ENCODE measurements at places on chromosomes 1 and 21.

- DNase-seq: no peak
Measured at GRCh38 chr1:46461809-46462448, 27.7 kb upstream of the DMBX1 start.

- no peak for DNase-seq
Measured at GRCh38 chr21:16407403-16408240, 677.8 kb downstream of the USP25 start.

- no peak for DNase-seq
Measured at GRCh38 chr1:151491641-151492040, 19.5 kb upstream of the CGN start.

DNA sequence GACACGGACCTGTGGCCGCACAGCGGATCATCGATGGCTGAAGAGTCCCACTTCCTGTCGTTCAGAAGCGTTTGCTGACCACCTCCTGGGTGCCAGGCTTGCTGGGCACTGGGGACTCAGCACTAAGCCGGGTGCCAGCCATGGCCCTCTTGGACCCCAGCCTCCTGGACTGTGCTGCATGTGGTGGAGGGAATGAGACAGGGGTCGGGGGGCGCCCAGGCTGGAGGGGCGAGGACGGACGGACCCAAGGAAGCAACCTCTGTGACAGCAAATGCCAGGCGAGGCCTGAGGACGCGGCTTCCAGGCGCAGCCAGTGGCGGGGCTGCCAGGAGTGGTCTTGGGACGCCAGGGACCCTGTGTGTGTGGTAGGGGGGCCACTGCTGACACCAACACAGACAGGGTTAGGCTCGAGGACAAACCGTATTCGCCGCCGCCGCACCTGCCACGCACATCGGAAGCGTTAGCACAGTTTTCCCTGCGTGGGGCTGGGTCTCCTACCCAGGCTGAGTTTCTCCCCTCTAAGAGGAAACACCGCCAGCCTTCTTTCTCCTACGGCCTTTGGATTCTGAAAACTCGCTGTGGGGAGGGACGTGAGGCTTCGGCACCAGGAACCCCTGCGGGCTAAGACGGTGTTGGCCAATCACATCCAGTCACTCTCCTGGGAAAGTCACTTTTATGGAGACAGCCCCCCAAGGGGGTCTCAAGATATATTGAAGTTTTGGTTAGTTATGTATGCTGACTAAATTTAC lies 3.1 kb upstream of the MXRA8 start:
- DNase-seq: no peak

- DNase-seq: no peak
Measured at GRCh38 chr1:169200319-169200718, 93.8 kb downstream of the ATP1B1 start.

- DNase-seq: peak; percentile 19
Measured at GRCh38 chr1:182629499-182630096, 25.4 kb upstream of the RGS16 start.

- no peak for DNase-seq
Measured at GRCh38 chr1:7705908-7706216, 65.2 kb upstream of the VAMP3 start.

DNA sequence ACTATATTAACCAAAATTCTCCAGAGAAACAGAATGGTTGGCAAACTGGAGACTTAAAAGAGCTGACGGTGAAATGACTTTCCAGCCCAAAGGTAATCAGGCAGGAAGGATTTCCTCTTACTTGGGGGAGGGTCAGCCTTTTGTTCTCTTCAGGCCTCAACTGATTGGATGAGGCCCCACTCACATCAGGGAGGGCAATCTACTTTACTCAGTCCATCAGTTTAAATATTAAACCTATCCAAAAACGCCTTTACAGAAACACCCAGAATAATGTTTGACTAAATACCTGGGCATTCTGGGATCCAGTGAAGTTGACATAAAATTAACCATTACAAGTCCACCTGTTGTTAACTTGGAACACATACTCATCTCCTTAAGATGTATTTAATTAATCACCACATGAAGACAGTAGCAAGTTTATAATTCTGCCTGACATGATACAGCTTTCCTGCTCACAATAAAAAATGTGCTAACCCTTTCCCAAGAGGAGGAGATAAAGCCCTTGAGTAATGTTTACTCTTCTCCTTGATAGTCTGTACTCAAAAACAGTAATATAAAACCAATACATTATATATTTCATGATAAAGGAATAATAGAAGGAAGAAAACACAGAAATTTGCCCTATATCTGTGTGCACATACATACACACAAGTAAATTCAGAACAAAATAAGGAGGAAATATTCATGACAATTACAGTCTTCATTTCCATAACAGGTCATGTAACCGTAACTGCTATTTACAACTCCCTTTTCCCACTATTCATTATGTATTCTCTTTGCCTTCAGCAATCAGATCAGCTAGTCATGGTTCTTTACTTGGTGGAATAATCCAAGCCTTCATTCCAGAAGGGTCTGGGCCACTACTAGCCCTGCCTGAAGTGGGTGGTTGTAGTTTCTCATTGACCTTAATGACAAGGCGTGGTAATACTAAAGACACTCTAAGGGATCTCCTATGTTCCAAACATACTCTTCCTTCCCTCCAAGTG lies 107.5 kb upstream of the RUNX1 start:
- DNase-seq: no peak

GRCh38 chr1:172903581-172904220 lies 147.0 kb downstream of the TNFSF18 start:
- no peak for DNase-seq

DNA sequence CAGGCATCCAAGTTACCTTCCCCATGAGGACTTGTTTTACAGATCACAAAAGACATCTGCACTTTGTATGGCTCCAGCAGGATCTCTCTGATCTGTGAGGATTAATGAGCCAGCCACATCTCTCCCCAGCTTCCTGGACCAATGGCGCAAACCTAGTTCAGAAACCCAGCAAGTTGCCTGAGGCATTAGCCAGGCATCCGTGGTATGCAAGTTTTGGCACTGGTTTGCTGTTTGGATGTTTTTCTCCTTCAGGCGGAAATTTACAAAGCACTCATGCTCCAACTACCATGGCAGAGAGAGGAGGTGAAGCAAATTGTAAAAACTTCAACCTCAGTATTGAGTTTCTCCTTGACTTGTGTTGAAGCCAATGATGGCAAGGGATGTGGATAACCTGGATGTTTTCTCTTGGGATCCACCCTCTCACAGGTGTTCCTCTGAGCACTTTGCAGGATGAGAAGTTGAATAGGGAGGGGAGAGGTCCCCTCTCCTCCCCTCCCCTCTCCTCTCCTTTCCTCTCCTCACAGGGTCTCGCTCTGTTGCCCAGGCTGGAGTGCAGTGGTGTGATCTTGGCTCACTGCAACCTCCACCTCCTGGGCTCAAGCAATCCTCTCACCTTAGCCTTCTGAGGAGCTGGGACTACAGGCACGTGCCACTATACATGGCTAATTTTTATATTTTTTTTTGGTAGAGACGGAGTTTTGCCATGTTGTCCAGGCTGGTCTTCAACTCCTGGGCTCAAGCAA lies 25.6 kb upstream of the ENO1 start:
- no peak for DNase-seq

- DNase-seq: no peak
Measured at GRCh38 chr1:81430236-81430938, 370.3 kb upstream of the ADGRL2 start.

GRCh38 chr1:232471250-232471649 lies 158.7 kb downstream of the SIPA1L2 start:
- no peak for DNase-seq

GRCh38 chr1:55990007-55990406 lies 589.4 kb downstream of the PLPP3 start:
- DNase-seq: no peak

DNA sequence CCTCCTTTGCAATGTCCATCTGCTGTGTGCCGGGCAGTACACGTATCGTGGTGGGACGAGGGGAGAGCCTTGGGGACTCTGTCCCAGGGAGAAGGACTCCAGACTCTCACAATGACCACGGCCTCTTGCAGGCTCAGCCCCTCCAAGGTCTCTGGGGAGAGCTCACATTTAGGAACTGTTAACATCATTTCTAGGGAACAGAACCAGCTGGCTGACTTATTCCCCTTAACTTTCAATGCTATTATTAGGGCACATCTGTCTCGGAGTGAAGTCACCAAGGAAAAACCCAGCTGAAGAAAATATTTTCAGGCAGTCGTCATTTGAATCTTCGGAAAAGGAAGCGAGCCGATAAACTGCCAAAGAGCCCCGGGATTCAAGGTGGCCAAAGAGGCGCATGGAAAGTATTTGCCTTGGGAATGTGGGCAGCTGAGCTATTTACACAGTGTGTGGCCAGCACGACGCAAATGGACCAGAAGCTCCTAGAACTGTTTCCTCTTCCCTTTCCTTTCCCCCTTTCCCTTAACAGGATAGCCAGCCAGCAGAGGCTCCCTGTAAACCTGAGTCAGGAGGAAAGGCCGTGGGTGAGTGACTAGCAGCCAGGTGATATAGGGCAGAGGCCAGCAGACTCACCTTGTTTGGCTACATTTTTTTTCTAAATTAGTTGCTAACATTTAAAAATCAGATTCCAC lies 74.5 kb downstream of the ITPKB start:
- no peak for DNase-seq

- DNase-seq: no peak
Measured at GRCh38 chr21:26546446-26547097, 26.5 kb downstream of the CYYR1 start.

DNA sequence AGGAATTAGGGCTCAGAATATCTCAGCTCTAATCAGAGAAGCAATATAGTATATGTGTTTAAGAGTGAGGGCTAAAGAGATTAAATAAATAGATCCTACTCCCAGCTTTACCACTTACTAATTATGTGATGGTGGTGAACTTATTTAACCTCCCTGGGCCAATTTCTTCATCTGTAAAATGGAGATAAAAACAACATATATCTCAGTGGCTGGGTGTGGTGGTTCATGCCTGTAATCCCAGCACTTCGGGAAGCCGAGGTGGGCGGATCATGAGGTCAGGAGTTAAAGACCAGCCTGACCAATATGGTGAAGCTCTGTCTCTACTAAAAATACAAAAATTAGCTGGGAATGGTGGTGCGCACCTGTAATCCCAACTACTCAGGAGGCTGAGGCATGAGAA lies 135.2 kb downstream of the SLC44A5 start:
- DNase-seq: no peak

GRCh38 chr1:205913451-205914154 lies 29.7 kb downstream of the SLC26A9 start:
- no peak for DNase-seq

DNA sequence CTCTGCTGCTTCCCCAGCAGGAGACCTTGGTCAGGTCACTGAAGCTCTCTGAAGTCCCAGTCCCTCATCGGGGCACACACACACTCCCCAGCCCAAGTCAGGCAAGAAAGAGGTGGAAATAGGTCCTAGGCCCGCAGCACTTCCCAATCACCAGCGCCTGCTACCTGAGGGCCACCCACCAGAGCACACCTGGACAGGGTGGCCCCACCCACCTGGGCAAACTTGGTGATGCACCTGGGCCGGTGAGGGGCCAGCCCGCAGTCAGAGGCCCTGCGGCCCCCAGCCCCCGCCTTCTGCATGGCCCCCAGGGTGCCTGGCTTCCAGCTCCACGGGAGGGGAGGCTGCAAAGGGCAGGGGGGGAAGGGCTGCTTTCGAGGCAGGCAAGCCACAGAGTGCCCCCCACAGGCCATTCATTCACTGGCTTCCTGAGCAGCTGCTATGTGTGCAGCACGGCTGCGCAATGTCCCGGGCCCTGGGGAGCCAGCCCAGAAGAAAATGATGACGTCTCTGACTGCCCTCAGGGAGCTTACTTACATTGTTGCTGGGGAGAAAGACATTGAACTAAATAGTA lies 4.7 kb downstream of the SH2D5 start:
- no peak for DNase-seq

GRCh38 chr1:184866586-184866985 lies 107.7 kb downstream of the NIBAN1 start:
- no peak for DNase-seq

GRCh38 chr1:32335535-32335789 lies 571 bp downstream of the MARCKSL1 start:
- no peak for DNase-seq

DNA sequence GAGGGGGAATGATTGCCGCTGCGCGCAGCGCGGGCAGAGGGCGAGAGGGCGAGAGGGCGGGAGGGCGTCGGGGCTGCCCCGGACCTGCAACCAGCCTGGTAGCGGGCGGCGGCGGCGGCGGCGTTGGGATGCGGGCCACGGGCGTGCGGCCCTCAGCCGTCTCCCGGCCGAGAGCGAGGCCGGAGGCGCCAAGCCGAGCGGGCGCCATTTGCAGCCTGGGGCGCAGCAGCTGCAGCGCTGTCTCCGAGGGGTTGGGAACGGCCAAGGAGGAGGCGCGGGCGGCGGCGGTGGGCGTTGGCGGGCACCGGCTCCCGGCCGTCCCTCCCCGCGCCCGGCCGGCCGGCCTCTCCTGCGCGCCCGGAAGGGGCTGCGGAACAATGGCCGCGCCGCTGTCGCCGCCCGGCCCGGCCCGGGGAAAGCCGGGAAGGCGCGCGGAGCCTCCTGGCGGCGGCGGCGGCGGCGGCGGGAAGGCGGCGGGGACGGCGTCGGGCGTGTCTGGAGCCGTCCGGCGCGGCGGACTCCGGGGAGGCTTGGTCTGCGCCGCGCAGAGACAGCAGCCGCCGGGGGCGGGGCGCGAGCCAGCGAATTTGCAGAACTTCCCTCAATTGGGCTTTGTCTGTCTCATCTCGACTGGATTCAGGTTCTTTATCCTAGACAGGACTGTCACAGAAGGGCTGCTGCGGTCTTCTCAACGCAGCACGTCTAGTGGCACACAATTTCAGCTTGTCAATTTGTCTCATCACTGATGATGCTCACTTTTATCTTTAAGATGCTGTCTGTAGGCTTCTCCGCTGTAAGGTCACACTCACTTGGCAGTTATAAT lies 35.7 kb downstream of the ZBTB8B start:
- no peak for DNase-seq

DNA sequence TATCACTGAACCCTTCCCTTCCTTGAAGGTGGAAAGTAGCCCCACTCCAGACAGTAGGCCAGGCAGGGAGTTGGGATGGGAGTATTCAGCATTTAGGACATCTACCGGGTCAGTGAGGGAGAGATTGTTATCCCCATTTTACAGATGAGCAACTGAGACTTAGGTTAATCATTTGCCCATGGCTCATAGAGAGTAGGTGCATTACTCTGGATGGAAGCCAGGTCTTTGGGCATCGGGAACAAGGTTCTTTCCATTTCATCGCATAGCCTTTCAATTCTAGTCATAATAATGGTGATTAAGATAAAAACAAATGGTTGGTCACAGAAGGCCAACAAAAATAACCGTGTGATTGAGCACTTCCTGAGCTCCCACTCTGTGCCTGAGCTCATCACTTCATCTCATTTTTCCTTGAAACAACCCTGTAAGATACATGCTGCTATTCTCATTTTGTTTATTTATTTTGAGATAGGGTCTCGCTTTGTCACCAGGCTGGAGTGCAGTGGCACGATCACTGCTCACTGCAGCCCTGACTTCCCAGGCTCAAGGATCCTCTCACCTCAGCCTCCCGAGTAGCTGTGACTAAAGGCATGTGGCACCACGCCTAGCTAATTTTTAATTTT lies 64.8 kb downstream of the NAV1 start:
- no peak for DNase-seq

GRCh38 chr1:20279509-20279908 lies 11.2 kb upstream of the VWA5B1 start:
- no peak for DNase-seq

GRCh38 chr1:38129473-38129872 lies 82.9 kb upstream of the POU3F1 start:
- no peak for DNase-seq

GRCh38 chr21:38433471-38433870 lies 64.8 kb downstream of the ERG start:
- DNase-seq: no peak
